Hematopoietic multipotent progenitor cell treated with erythropoietin and hydrocortisone succinate and interleukin-3 and kit ligand, for 8 days (in vitro differentiated cells): ENCODE measurements at places on chromosomes 16 and 17.

DNA sequence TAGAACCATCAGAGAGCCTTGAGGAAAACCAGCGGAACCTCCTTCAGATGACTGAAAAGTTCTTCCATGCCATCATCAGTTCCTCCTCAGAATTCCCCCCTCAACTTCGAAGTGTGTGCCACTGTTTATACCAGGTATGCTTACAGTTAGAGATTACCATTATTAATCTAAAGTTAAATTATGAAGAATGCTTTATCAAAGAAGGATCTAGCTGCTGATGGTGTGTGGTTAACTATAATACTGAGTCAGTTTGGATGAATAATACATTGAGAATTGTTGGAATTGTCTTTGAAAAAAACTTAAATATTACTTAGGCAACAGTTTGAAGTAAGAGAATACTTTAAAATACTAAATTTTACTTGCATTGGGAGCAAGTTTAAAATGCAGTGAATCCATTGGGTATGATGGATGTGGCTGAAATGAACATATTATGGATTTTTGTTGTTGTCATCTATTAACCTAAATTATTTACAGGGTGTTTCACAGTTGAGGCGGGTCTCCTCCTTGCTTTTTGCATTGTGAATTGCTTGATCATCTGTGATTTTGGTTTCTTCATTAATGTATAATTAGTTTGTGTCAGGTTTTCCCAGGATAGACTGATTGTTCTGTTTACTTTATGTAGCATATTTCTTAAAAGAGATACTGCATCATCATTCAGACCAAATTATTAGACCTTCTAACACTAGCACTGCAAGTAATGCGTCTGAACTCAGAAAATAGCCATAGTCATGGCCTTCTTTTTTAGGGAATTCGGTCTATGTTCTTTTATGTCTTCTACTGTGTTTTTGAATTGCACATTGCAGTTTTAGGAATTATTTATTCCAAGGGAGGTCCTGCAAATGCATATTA, 47.8 kb downstream of the OMG start:
- no peak for DNase-seq

- no peak for DNase-seq
Measured at GRCh38 chr16:79805621-79806020, 205.1 kb upstream of the MAF start.

GRCh38 chr16:31354394-31355291, at the start of gene ITGAX:
Gene ITGAX, plus strand, starts transcription at chr16:31355176. Its CDS starts 79 bp downstream, at chr16:31355255.
- peak; percentile 34 for DNase-seq

- DNase-seq, result peak; percentile 27
Measured at GRCh38 chr17:65278050-65278819, 141.1 kb downstream of the RGS9 start.

DNA sequence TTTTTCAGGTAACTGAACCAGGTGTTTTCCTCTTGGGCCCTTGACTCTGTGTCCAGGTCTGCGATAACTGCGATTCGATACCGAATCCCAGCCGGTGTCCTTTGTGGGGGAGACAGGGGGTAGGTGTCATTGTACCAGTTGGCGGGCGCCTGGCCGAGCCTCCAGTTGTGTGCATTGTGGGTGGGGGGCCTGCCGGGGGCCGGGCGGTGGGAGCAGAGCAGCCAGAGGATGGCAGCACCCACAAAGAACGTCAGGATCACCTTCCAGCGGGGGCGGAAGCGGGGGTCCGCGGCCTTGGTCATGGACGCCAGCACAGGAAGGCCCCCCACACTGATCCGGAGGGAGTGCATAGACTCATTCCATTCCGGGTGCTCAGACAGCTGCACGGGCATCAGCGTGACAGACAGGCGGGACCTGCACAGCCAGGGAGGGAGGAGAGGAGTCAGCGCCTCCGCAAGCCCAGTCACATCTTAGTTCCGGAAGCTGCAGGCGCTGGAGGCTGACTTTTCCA, 12.3 kb downstream of the CANT1 start:
- DNase-seq, result no peak

DNA sequence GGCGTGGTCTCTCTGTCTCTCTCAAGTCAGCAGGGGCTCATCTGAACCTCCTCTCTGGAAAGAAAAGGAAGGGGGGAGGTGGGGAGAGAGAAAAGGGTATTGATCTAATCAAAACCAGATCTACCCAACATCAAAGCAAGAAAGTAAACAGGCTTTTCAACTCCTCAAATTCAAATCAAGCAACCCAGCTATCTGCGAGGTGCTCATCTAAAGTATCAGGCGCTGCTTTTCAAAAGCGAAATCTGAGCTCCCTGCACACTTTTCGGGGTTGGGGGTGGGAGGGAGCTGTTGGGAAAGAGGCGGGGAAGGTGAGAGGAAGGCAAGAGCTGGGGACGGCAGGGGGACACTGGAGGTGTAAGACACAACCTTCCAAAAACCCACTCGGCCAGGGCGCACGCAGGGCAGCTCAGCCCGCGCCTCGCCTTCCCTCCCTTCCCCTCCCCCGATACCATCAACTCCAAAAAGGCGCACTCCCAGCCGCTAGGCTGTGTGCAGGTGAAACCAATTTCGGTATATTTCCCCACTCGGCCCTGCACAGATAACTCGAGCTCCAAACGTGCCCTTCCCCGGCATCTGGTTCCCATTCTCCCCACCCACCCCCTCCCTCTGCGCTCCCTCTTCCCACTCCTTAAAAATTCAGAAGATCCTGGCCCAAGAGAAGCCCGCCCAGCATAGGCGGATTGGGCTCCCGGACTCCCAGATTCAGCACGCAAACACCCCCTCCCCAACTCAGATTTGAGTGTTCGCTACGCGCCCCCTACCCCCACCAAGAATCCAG, 2.6 kb downstream of the AXIN2 start:
- no peak for DNase-seq

- no peak for DNase-seq
Measured at GRCh38 chr16:73176577-73177013, 128.7 kb upstream of the ZFHX3 start.

- no peak for DNase-seq
Measured at GRCh38 chr17:12250973-12251372, 230.3 kb downstream of the MAP2K4 start.

- DNase-seq, result no peak
Measured at GRCh38 chr16:85923153-85924021, 24.4 kb downstream of the IRF8 start.

GRCh38 chr16:67948015-67948414, 4.1 kb upstream of the LCAT start:
- DNase-seq, result no peak

DNA sequence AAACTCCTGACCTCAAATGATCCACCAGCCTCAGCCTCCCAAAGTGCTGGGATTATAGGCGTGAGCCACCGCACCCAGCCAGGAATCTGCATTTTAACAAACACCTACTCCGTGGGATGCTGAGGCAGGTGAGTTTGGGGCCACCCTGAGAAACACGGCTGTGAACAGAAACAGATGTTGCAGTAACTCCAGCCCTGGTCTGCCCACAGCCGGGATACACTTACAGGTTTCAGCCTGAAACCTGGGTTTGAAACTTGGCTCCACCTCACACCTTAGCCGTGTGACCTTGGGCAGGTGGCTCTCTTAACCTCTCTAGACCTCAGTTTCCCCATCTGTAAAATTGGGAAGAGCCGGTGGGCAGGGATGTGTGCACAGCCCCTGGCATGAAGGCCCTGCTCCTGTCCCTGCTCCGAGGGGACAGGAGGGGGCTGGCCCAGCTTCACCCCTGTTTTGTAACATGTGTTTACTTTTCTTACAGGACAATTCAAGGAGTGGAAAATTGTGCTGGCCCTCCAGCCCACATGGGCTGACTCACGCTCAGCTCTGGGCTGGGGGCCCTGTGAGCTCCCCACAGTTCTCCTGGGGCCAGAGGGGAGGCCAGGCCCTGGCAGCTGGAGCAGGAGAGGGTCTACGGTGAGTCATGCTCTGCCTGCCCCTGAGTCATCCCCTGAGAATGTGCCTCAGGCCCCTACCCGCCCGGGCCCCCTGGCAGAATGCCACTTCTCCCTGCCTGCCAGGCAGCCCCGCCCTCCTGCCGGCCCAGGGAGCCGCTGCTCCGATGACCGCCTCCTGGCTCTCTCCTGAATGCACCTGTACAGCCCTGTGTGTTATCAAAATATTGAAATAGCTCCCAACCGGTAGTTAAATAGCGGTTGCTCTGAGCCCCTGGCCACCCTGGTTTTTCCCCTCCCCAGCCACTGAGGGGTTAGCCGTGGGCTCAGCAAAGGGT, 7.7 kb upstream of the PPL start:
- DNase-seq, result peak; percentile 41

GRCh38 chr16:82082543-82083244, 47.6 kb downstream of the HSD17B2 start:
- no peak for DNase-seq

- no peak for DNase-seq
Measured at GRCh38 chr16:50743581-50744225, 1.8 kb downstream of the CYLD start.

DNA sequence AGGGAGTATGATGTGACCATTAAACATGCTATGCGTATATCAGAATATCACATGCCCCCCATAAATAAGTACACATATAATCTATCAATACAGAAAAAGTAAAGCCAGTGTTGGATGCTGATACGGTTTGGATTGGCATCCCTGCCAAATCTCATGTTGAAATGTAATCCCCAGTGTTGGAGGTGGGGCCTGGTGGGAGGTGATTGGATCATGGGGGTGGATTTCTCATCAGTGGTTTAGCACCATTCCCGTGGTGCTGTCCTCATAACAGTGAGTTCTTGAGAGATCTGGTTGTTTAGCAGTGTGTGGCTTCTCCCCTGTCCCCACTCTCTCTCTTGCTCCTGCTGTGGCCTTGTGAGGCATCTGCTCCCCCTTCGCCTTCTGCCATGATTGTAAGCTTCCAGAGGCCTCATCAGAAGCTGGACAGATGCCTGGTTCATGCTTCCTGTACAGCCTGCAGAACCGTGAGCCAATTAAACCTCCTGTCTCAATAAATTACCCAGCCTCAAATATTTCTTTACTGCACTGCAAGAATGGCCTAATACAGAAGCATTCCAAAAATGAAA, 88.9 kb downstream of the AATF start:
- DNase-seq, result no peak

- no peak for DNase-seq
Measured at GRCh38 chr17:51475730-51476129, 215.4 kb downstream of the UTP18 start.

GRCh38 chr16:66845791-66846221, 1.6 kb downstream of the CA7 start:
- no peak for DNase-seq

DNA sequence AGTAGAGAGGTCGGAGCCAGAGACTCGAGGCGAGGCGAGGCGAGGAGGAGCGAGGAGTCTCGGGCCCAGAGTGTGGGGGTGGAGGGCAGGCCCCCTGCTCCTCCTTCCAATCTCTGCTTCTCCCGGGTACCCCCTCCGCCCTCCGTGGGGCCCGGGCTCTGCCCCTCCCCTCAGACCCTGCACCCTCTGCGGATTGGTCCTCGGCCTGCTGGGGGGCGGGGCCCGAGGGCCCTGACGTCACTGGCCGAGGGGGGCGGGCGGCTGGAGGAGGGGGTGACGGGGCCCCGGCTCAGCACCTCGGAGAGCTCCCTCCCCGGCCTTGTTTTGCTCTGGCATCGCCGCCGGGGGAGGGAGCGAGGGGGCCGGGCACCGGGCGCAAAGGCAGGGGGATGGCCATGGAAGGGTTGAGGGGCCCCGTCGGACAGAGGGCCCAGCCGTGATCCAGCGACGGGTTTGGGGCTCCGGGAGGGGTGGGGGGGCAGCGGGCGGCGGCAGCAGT, at the start of gene RUNDC3A:
Gene RUNDC3A (plus strand): TSS at position 282 of the 499 bp plus-strand sequence. CDS start 232 bp downstream, outside the sequence.
- DNase-seq, result peak; percentile 70

GRCh38 chr17:10156948-10157607, 41.3 kb downstream of the GAS7 start:
- DNase-seq, result peak; percentile 24

DNA sequence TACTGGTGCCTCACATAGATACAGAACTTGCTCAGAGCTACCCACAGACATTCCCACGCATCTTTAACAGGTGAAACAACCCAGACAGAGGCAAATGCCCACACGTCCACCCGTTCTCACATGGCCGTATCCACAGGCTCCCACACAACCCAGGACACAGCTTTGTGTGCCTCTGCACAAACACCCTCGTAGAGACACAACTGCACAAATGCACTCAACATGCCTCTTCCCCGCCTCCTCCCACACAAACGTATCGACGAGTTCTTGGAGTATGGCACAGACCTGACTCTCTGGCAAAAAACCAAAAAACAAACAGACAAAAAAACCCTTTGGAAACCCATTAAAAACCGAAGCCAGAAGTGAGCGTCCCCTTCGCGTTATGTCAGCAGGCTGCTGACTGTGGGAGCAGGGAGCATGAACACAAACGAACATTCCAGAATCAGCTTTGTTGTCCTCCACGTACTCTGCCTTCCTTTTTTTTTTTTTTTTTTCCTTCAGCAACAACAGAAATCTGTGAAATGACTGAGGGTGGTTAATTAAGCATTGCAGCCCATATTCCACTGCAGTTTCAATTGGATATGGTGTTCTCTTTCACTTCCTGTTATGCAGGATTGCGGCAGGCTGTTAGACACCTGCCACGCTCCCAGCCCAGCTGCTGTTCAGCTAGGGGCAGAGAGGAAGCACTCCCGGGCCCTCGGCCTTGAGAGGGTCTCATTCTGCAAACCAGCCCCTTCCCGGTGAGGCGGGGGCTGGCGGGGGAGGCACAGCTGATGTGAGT, 313.7 kb downstream of the MAF start:
- DNase-seq, result no peak

- no peak for DNase-seq
Measured at GRCh38 chr17:30939051-30939689, 17.4 kb downstream of the ADAP2 start.
